ENCODE measurements at places on chromosomes 13 and 19.

- DNase-seq: no peak
These were observed 564.5 kb downstream of the FGF9 start for GRCh38 chr13:22235285-22235949.

DNA sequence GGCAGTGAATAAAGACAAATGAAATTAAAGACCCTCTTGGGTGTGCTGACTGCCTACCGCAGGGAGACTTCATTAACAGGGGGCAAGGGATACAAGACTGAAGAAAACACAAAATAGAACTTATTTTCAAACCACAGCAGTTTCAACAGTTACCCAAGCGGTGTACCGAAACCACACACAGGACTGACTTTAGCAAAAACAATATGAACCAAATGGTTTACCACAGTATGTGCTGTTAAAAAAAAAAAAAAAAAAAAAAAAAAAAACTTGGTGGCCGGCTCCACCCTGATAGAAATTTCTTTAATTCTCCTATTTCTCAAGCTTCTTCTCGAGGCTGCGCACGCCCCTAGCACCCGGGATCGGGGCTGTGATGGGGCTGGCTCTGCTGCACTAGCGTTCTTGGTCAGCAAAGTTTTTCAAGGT, 42.6 kb downstream of the KLF2 start:
- DNase-seq: no peak

DNA sequence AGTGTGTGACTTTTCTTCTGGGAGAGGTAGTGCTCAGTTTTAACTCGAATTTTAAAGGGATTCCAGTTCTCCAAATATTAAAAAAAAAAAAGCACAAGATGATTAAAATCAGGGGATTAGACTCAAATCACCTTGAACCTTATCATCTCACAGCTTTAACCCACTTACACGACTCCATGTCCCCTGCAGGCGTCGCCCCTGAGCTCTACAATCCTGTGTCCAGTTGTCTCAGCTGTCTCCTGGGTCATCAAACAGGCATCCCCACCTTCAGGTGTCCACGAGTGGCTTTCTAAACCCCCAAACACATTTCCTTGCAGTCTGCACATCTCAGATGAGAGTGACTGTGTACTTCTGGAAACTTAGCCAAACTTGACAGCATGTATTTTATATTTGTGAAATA, 14.1 kb downstream of the ZNF808 start:
- no peak for DNase-seq

DNA sequence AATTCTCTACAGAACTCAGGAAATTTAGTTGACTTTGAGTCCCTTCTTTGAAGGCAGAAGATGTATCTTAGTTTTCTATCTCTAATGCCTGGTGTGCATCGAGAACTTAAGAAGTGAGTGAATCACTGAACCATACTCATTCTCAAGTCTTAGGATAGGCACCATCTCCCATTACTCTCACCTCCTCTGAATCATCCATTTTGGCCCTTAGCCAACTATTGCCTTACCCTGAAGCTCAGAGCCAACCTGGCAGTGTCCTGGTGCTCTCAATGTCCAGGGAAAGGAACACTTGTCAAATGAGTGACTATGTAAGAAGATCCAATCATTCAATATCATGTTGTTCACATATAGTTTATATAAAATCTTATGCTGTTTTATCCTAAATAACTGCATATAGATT, 146.6 kb downstream of the RGCC start:
- no peak for DNase-seq

DNA sequence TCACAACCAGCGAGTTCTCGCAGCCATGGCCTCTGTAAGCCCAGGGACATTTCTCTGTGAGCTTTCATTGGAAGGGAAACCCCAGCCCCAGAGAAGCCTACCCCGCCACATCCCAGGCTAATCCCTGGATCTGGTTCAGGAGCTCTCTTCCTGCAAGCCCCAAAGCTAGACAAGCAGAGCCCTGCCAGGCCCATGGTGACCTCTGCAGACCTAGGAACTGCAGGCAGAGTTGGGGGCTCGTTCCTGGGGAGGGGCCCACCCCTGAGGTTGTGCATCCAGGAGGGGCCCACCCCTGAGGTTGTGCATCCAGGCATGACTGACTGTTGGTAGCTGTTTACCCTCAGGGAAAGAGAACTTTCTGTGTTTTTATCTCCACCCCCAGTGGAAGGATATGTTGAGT, 21.7 kb downstream of the KCTD15 start:
- peak; percentile 27 for DNase-seq

DNA sequence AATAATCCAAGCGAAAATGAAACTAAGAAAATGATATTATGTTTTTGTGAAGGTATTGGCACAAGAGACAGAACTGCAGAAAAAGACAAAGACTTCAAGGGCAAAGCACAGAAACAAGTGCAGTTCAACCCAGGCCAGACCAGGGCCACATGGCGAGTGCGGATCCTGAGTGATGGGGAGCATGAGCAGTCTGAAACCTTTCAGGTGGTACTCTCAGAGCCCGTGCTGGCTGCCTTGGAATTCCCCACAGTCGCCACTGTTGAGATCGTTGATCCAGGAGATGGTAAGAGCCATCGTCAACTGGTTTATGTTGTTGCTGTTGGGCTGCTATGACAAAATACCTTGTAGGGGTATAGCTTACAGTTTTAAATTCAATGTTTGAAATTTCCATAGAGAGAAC, 82.6 kb downstream of the FREM2 start:
- DNase-seq: no peak

GRCh38 chr19:29516358-29516725, 9.5 kb upstream of the VSTM2B start:
- peak; percentile 19 for DNase-seq

DNA sequence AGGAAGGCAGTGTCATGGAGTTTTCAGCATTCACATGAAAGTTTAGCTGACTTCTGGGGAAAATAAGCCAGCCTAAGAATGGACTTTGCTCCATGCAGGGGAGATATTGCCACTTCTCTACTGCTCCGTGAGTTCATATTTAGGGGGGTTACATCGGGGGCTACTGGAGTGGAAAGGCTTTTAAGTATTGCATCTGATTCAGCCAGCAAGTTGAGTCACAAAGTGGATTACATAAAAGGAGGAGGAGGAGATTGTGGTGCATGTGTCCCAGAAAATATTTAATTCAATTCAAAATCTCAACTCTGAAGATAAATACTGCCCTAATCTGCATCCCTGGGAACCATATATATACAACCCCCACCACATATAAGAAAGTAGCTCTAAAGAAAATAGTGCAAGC, 617.2 kb downstream of the DCT start:
- no peak for DNase-seq

DNA sequence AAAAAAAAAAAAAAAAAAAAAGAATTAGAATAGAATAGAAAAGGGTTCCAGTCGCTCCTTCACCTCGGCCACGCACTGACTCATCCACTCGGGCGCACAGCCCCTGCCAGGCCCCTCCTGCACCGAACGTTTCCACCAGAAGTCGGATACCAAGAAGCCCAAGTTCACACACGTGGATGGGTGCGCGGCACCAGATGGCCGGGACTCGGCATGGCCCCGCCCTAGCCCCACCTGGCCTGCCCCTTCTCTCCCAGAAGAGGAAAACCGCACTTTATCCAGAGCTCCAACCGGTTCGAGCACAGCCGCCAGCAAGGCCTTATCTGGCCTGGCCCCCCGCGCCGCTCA, 5.9 kb downstream of the PRR36 start:
- no peak for DNase-seq

- no peak for DNase-seq
These were observed at the start of gene SHISA2 for GRCh38 chr13:26051657-26052311. SHISA2 (minus strand) TSS chr13:26052016; CDS start chr13:26050975, 1,041 bp downstream.

- DNase-seq: no peak
These were observed 26.0 kb downstream of the C19orf47 start for GRCh38 chr19:40322271-40322610.

- DNase-seq: no peak
These were observed 14.7 kb downstream of the DGKH start for GRCh38 chr13:42063105-42063504.

GRCh38 chr19:35501684-35502083, 11.4 kb upstream of the KRTDAP start:
- DNase-seq: no peak

GRCh38 chr13:111667757-111668156, 347.3 kb downstream of the TEX29 start:
- no peak for DNase-seq

DNA sequence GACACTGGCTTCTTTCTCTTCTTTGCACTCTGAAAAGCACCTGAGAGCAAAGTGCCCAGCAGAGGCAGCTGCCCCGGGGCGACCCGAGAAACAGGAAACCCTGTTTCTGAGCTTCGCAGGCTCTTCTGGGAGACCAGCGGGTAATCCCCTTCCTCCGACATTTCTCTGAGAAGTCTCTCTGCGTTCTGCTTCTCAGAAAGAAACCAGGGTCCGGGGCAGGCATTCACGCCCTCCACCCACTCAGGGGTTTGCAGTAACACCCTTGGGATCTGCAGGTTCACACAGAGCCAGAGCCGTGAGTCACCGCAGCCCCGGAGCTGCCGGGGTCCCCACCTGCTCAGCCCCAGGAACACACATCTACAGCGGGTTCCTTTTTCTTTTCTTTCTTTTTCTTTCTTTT, 86.0 kb downstream of the GADD45B start:
- DNase-seq: peak; percentile 19

GRCh38 chr19:10395003-10395402, 8.3 kb downstream of the CDC37 start:
- no peak for DNase-seq

DNA sequence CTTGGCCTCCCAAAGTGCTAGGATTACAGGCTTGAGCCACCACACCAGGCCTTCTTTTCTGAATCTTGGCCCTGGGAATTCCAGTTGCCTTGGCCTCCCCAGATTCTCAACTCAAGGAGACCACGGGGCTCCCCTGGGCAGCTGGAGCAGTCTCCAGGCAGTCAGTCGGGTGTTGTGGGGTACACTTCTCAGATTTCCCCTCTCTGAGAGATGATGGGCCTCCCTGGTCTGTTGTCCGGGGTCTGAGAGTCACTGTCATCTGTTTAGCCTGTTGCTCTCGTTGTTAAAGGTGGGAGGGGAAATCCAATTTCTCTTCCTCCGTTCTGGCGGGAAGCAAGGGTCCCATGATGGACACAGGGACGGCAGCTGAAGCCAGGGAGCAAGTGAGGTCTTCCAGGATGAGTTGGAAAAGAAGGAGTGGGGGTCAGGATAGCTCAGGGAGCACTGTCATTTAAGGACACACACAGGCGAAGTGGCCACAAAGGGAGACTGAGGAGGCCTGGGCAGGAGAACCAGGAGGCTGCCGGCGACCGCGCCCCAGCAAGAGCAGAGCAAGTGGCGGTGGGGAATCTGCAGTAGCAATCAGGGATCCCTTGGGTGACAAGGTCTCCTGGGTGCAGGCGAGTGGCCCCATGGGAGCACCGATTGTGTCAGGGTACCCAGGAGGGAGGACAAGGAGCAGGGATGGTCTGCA, 15.7 kb downstream of the WTIP start:
- DNase-seq: no peak

GRCh38 chr13:110216006-110216397, 91.0 kb downstream of the COL4A1 start:
- DNase-seq: no peak

- no peak for DNase-seq
These were observed 465.0 kb downstream of the TSHZ3 start for GRCh38 chr19:30884146-30884812.

GRCh38 chr13:113598481-113598880, 13.9 kb downstream of the TFDP1 start:
- peak; percentile 47 for DNase-seq

DNA sequence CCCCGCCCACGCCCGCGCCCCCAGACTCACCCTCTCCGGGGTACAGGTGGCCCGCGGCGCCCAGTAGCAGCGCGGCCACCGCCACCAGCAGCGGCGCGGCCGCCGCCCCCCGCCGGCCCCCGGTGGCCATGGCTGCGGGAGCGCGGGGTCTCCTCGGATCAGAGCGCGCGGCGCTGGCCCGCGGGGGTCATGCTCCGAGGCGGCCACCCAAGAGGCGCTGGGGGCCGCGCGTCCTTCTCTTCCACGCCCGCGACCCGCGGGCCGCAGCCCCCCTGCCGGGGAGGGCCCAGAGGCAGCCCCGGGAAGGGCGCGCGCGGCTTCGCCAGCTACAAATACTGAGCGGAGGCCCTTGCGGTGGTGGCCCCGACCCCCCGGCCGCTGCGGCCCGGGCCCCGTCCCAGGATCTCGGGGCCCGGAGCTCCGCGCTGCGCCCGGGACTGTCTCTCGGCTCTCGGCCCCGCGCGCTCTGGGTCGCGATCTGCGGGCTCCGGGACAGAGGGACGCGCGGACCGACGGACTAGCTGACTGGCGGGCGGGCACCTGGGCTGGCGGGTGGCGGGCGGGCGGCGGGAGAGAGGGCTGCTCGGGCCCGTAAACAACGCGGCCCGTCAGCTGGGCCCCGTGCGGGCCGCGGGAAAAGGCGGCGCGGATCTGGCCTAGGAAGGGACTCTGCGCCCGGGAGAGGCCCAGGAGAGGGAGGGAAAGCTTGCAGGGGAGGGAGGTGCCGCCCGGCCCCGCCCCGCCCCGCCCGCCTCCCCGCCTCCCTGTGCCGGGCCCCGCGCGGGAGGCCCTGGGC, at the start of gene INSR:
Gene INSR, minus strand, starts transcription at position 653 of the 796 bp plus-strand sequence. Its CDS starts 523 bp downstream, at position 130.
- peak; percentile 94 for DNase-seq

GRCh38 chr19:45444318-45445041, 20.8 kb upstream of the ERCC1 start:
- peak; percentile 96 for DNase-seq

DNA sequence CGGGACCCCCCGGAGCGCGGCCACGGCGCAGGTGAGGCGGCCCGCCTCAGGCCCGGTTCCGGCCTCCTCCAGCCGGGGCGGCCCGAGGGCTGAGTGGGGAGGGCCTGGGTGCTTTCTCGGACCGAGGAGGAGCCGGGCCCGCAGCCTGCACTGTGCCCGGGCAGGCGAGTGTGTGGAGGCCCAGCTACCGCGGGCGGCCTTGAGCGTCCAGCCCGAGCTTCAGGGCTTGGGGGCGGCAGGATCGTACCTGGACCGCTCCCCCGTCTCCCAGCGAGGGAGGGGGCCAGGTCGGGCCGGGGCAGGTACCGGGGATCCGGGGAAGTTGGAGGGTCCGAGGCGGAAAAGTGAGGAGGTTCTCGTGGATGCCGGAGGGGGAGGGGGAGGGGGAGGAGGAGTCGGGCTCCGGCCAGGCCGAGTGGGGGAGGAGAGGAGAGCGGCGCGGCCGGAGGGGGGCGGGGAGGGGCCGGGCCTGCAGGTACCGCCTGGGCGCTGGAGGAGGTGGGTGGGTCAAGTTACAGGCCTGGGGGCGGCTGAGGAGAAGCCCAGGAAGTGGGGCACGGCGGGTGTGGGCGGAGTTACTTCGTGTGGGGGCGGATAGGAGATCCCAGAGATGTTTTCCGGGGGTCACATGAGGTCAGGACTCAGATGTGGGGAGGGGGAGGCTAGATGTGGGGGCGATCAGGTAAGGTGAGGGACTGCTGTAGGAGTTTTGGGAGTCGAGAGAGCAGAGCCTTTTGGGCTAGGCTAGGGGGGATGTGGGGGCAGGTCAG, 545 bp downstream of the NACC1 start:
- peak; percentile 68 for DNase-seq

- no peak for DNase-seq
These were observed 61.8 kb downstream of the ZNF723 start for GRCh38 chr19:22893855-22894270.

DNA sequence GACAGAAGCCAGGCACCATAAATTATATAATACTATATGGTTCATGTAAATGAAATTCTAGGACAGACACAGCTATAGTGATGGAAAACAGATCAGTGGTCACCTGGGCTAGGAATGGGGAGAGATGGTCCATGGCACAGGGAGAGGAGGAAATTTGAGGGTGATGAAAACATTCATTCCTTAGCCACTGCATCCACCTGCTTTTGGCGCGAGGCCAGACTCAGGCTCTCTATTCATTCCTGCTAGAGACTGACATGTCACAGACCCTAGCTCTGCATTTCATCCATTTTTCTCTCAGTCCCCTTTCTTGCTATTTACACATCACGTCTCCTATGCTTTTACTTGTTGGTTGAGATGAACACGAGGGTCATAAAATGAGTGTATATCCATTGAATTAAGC, 628.3 kb upstream of the SLC10A2 start:
- DNase-seq: no peak

Data from right lobe of liver (tissue), 6 donors.